ENCODE measurements at places on chromosomes 16 and 17. TPM values are rescaled to one million over a fixed set of nuclear protein-coding genes. Genes with fewer than 3 reads are reported as not detected.

The GNGT2 gene
- not detected for total RNA-seq

The CA10 gene
- total RNA-seq: not detected

The HYDIN gene
- total RNA-seq: 0.23 TPM

The KRTAP1-5 gene
- 1.6 TPM for total RNA-seq

The MYBBP1A gene
- 46.6 TPM for total RNA-seq

The DNAH17 gene
- not detected for total RNA-seq

The RETREG3 gene
- 62.9 TPM for total RNA-seq

Data from smooth muscle cell of the pulmonary artery (primary cell).